ENCODE measurements at places on chromosomes 2 and 18. TPM values are rescaled to one million over a fixed set of nuclear protein-coding genes. Genes with fewer than 3 reads are reported as not detected.

Gene CD207
- not detected for total RNA-seq

Gene HOXD8
- not detected for total RNA-seq

Gene CRYGC
- not detected for total RNA-seq

Gene LIMS2
- 173 TPM for total RNA-seq

DNA sequence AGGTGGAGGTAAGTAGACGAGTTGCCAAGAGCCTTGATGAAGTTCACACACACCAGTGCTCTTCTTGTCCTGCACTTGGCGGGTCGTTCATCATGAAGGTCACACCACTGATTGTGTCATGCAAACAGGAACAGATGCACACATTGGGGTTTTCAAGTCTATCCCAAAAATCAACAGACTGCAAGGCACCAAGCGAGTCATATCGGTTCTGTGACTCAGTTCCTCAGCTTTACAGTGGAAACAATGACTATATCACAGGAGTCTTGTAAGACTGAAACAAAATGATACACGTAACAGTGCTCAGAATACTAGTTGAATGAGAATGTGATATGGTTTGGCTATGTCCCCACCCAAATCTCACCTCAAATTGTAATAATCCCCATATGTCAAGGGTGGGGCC is 526.9 kb upstream of the ID2 start:
- H3K27me3 ChIP-seq: no peaks in the 10 kb centered on the region
- no peaks in the 10 kb centered on the region for H3K36me3 ChIP-seq
- H3K4me1 ChIP-seq: peaks cover 13% of the 10 kb centered on the region
- H3K4me3 ChIP-seq: no peak overlapping the region
- no peak overlapping the region for H3K27ac ChIP-seq

- no peak overlapping the region for H3K27ac ChIP-seq
- H3K36me3 ChIP-seq: no peaks in the 10 kb centered on the region
- DNase-seq: no peak
- no peaks in the 10 kb centered on the region for H3K27me3 ChIP-seq
- H3K4me3 ChIP-seq: no peak overlapping the region
These were observed 1601.2 kb upstream of the CELF4 start for GRCh38 chr18:39166776-39167175.

DNA sequence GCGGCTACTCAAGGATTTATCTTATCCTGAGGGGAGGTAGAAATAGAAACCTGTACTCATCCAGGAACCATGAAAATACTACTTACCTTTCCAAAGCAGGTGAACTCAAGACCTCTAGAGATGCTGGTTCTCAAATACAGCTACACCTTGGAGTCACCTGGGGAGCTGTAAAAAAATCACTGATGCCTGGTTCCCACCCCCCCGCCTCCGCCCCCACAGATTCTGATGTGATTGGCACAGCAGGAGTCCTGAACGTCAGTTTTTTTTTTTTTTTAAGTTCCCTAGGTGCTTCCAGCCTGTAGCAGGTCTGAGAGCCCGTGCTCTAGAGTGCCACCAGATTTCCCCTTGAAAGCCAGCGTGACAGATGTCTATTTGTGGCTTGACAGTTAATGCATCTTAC is 113.6 kb downstream of the MRO start:
- H3K4me3 ChIP-seq: no peak overlapping the region
- no peaks in the 10 kb centered on the region for H3K36me3 ChIP-seq
- DNase-seq: no peak
- no peaks in the 10 kb centered on the region for H3K4me1 ChIP-seq
- H3K27me3 ChIP-seq: peaks cover 9% of the 10 kb centered on the region
- no peak overlapping the region for H3K27ac ChIP-seq

GRCh38 chr2:64514008-64514407 is 10.1 kb upstream of the AFTPH start:
- no peak overlapping the region for H3K4me3 ChIP-seq
- H3K4me1 ChIP-seq: no peaks in the 10 kb centered on the region
- peaks cover 19% of the 10 kb centered on the region for H3K27me3 ChIP-seq
- DNase-seq: no peak

GRCh38 chr2:179272406-179273192 is 8.0 kb upstream of the SESTD1 start:
- H3K27ac ChIP-seq: peak overlapping the region; percentile 94
- H3K4me1 ChIP-seq: peaks cover 50% of the 10 kb centered on the region
- peak overlapping the region; percentile 40 for H3K4me3 ChIP-seq

DNA sequence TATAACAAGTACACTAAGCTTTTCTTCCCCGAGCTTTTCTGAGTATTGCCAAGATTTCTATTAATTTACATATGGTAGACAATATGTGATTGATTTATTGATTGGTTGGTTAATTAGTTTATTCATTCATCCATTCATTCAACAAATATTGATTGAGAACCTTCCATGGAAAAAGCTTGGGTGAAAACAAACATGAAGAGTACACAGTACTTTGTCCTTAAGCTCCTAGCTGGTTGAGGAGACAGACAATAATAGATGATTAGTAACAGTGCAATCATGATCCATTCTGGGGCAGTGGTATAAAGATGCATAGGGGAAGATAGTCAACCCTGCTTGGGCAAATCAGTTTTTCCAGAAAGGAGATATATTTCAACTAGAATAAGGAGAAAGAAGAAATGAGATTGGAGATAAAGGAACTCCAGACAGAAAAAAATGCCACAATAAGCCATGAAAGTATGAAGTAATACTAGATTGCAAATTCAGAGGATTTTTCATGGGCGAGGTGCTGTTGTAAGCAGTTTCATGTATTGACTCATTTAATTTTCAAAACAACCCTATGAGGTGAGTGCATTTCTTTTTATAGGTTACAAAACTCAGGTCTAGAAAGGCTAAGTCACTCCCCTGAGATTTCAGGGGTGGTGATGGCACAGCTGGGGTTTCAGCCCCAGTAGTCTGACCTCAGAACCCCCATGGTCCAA is 129.5 kb downstream of the RND3 start:
- H3K4me3 ChIP-seq: no peak overlapping the region
- no peaks in the 10 kb centered on the region for H3K27me3 ChIP-seq

- no peak for DNase-seq
- H3K4me3 ChIP-seq: no peak overlapping the region
- peaks cover 2% of the 10 kb centered on the region for H3K27me3 ChIP-seq
- H3K4me1 ChIP-seq: peaks cover 4% of the 10 kb centered on the region
These were observed 433.7 kb downstream of the MBD2 start for GRCh38 chr18:53790786-53791185.

- H3K36me3 ChIP-seq: peaks cover 1% of the 10 kb centered on the region
- no peak overlapping the region for H3K27ac ChIP-seq
- DNase-seq: no peak
- H3K27me3 ChIP-seq: no peaks in the 10 kb centered on the region
These were observed 12.7 kb downstream of the CCNYL1 start for GRCh38 chr2:207724113-207724512.

- DNase-seq: no peak
- no peaks in the 10 kb centered on the region for H3K27me3 ChIP-seq
- H3K36me3 ChIP-seq: no peaks in the 10 kb centered on the region
- no peak overlapping the region for H3K4me3 ChIP-seq
- H3K4me1 ChIP-seq: peaks cover 2% of the 10 kb centered on the region
These were observed 36.0 kb downstream of the FAM110C start for GRCh38 chr2:10222-10875.

Measured in chondrocyte (in vitro differentiated cells).